D721Med (cell line): ENCODE measurements at places on chromosomes 5 and 9.

DNA sequence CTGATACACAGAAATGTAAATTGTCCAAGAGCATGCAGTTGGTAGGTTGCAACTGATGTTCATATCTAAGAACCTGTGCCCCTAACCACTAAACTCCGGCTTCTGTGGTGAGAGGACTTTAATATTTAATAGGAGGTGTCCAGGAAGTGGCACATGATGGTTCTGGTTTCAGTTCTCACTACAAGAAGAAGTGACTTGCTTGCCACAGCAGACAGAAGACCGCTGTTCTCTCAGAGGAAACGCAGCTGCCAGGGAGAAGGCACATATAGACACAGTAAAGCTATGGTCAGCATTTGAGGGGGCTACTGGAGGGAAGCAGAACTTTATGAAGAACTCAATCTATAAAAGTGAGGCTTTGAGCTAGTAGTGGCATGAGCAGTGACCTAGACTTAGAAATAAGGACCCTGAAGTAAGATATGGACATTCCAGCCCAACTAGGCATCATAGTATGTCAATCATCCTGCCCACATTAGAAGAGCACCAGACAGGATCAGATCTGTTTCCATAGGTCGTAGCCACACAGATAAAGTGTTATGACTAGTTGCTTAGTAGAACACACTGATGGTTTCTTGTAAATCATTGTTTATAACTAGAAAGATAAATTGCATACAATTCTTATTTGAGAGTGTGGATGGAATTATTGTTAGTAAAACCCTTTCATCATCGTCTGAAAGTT, 36.4 kb upstream of the DAB2 start:
- no peak for DNase-seq

- DNase-seq = no peak
Observed at GRCh38 chr5:68683632-68684036, 410.2 kb upstream of the SLC30A5 start.

DNA sequence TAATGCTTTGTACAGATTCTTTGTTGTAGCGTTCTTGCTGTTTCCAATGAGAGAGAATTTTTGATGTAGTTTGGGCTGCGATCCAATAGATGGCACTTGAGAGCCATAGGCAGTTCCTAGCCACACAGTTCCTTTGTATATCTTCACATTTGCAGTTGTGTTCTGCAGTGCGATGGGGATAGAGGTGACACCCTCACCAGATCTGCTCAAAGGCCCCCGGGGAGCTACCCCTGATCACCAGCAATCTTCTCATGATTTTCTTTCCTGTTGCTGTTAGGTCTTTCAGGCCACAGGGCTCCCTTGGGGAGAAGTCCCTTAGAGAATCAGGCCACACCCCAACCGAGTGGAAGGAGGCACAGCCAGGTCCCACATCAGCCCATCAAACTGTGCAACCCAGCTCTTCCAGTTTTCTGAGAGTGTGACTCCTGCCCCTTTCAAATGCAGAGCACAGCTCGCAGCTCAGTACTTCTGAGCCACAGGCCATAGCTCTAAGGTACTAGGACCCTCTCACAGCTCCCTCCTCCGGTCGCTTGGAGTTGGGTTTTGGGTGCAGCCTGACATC, 353.7 kb downstream of the SLCO4C1 start:
- DNase-seq = no peak

GRCh38 chr5:68818057-68818695, 275.6 kb upstream of the SLC30A5 start:
- no peak for DNase-seq

DNA sequence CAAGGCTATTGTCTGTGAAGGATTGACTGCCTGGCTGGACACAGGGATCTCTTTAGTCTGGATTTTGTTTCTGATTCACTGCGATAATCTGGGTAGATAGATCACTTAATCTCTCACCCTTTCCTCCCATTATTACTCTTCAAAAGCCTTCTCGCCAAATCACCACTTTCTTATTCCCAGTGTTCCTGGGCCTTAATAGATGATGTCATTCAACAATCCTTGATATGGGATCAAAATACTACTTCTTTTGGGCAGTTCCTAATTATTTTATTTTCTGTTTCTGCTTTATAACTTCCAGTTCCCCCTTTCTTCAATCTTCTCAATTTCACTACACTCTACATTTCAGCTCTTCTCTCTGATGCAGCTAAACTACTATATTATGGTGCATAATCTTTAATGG, 6.8 kb upstream of the CRHBP start:
- no peak for DNase-seq

GRCh38 chr5:146562461-146562860, 46.5 kb upstream of the GPR151 start:
- DNase-seq = no peak

GRCh38 chr5:143585970-143586369, 182.5 kb upstream of the NR3C1 start:
- DNase-seq = no peak

- no peak for DNase-seq
Observed at GRCh38 chr9:127065592-127065991, 56.8 kb downstream of the ANGPTL2 start.

- no peak for DNase-seq
Observed at GRCh38 chr5:102590467-102590866, 91.7 kb upstream of the SLCO6A1 start.

- no peak for DNase-seq
Observed at GRCh38 chr9:128323791-128324190, 1.2 kb downstream of the COQ4 start.

DNA sequence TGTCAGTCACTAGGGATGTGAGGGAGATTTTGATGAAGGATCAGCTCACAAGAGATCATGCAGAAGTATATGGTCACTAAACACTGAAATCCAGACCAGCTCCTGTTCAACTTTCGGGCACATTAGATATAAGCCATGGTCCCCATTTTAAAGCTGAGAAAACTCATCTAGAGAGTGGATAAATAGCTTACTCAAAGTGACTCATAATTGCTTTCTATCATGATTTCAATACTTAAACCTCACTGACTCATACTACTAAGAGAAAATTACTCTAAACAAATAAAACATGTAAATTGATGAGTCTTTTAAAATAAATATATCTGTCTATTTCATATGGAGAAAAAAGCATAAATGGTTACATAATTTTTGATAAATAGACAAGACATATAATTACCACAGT, 567.7 kb downstream of the TLR4 start:
- no peak for DNase-seq

GRCh38 chr5:54018438-54018837, 291.9 kb downstream of the ARL15 start:
- DNase-seq = no peak

DNA sequence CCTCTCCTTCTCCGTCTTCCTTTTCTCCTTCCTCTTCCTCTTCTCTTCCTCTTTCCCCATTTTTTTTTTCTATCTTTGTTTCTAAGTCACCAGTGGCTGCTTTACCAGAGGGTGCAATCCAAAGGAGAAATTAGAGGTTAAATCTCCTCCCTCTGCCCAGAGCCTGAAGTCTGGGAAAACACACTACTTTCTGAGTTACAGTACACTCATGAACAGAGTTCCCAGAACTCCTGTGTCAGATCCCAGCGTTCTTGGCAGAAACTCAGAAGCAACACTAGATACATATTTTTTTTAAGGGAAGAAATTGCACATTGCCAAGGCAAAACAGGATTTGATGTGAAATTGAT, 189.0 kb downstream of the SNCAIP start:
- no peak for DNase-seq

DNA sequence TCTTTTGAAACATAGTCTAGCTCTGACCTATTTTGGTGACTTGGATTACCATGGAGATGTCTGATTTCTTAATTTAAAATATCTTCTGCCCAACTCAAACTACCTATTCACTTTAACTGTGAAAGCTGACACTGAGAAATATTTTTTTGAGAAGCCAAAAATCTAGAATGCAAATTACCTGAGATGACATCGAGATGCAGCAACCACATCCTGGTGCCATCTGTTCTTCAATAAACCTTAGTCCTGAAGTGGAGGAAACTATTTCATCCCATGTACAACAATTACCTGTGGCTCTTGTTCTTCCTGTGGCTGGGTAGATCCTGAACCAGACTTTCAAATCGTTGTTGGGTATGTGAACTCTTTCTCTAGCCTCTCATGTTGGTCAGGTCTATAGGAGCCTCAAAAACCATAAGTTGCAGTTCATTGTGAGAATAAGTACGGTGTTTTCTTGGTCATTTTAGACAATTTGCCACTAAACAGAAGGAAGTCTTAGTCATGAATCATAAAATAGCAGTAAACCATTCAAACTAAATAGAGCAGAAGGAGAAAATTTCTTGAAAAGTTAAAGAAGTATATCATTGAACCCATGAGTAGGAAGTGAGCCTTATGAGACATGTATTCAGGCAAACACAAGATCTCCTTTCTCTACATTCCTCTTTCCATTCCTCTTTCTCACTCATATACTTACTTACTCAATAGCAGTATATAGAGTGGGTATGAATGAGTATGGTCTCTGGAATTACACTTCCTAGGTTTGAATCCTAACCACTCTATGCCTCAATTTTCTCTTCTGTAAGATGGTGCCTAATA, 176.0 kb downstream of the HMHB1 start:
- no peak for DNase-seq

GRCh38 chr9:111812337-111812736, 17.6 kb upstream of the SHOC1 start:
- DNase-seq = no peak

DNA sequence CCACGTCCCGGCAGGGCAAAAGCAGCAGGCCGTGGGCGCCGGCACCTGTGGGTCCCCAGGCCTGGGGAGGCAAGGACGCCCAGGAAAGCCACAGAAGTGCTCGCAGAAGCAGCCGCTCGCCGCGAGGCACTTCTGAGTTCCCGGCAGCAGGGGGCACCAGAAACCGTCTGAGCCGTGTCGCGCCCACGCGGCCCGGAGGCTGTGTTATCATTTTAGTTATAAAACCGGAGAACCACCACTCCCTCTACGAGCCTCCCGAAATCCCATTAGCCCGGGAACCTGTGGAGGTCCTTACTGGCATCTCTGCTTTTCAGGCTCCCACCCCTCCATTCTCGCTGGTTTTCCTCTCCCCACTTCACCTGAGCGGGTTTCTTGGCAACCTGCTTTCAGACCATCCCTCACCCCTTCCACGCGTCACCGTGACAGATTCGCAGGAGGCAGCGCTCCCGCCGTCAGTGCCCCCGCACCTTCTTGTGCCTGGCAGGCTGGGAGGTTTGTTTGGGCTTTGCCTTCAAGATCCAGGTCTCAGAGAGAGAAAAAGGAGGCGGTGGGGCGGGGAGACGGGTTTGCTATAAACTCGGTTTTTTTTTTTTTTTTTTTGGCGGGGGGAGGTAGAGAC, 2.3 kb downstream of the GDNF start:
- peak; percentile 76 for DNase-seq

DNA sequence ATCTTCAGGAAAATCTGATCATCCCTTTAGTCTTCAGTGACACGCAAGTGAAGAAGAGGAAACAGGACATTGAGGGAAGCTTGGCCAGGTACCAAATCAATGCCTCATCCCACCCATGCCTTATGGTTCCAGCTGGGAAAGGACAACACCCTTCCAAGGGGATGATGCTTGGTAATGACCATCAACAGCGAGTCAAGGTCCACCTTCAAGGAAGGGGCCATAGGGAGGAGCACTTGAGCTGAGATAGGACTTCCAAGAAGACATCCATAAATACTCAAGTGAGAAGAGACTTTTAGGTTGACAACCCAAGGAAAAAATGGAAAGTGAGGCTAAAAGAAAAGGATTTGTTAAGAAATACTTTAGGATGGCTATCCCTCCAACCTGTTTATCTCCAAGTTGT, 27.1 kb upstream of the GAS1 start:
- no peak for DNase-seq

- DNase-seq = no peak
Observed at GRCh38 chr9:26812217-26812616, 80.4 kb downstream of the CAAP1 start.
